Thoracic aorta (tissue), 2 donors: ENCODE measurements at places on chromosomes 7 and 10. TPM values are rescaled to one million over a fixed set of nuclear protein-coding genes. Genes with fewer than 3 reads are reported as not detected.

GRCh38 chr7:76515999-76516443 is 5.7 kb downstream of the UPK3B start:
- no peak overlapping the region for H3K4me3 ChIP-seq
- no peaks in the 10 kb centered on the region for H3K4me1 ChIP-seq
- no peak for DNase-seq
- H3K27me3 ChIP-seq = no peaks in the 10 kb centered on the region
- H3K27ac ChIP-seq = no peak overlapping the region

DNA sequence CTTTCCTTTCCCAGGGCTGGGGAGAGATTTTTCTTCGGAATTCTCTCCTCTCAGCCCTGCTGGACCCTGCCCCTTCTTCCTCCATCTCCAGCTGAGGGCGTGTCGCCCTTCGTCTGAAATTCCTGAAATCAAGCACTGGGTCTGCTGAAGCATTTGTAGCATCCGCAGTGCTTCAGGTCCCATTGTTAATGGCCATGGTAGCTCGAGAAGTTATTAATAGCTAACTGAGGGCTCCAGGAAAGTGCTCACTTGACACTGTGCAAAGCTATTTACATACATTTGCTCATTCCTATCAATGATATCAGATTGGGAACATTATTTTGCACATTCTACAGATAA is 515 bp downstream of the FAM149B1 start:
- H3K36me3 ChIP-seq = no peaks in the 10 kb centered on the region
- peak overlapping the region; percentile 98 for H3K27ac ChIP-seq
- peak overlapping the region; percentile 91 for H3K4me3 ChIP-seq
- no peaks in the 10 kb centered on the region for H3K27me3 ChIP-seq
- peaks cover 35% of the 10 kb centered on the region for H3K4me1 ChIP-seq

GRCh38 chr10:86327954-86328725 is 38.5 kb downstream of the GRID1 start:
- no peak for DNase-seq
- H3K4me3 ChIP-seq = no peak overlapping the region
- H3K27me3 ChIP-seq = no peaks in the 10 kb centered on the region

- H3K36me3 ChIP-seq = no peaks in the 10 kb centered on the region
- H3K27ac ChIP-seq = no peak overlapping the region
- no peaks in the 10 kb centered on the region for H3K4me1 ChIP-seq
- H3K4me3 ChIP-seq = no peak overlapping the region
- H3K27me3 ChIP-seq = no peaks in the 10 kb centered on the region
- no peak for DNase-seq
Measured at GRCh38 chr10:62414359-62414758, 40.2 kb downstream of the ZNF365 start.

DNA sequence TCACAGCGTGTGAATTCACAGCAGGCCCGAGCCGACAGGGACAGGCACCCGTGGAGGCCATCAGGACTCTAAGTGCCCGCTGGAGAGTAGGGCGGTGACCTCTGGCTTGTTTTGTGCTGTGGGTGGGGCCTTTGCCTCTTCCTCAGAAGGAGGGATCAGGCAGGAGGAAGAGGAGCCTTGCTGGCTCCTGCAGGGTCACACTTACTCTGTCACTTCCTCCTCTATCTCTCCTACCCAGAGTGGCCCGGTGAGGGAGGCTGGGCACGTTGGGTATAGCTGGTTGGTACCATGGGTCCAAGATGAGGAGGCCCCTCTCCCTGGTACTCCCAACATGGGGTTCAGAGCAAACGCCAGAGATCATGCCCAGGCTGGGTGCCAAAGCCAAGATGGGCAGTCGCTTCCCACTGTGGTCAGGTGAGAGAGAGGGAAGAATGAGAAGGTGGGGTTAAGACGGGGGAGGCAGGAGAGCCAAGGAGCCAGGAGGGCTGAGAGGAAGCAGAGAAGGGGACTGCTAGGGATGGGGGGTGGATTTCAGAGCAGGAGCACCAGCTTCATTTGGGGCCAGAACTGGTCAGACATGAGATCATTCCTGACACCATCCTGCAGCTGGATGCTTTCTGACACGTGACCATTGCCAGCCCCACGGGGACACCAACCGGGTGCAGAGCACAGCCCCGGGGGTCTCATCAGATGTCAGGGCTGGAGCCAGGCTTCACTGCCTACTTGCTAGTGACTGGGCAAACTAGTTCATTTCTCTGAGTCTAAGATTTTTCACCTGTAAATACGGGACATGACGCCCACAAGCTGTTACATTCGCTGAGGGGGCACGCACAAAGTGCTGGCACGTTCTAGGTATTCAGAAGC is 54.8 kb upstream of the CACUL1 start:
- no peak overlapping the region for H3K4me3 ChIP-seq
- H3K27ac ChIP-seq = no peak overlapping the region
- no peak for DNase-seq
- H3K27me3 ChIP-seq = no peaks in the 10 kb centered on the region

DNA sequence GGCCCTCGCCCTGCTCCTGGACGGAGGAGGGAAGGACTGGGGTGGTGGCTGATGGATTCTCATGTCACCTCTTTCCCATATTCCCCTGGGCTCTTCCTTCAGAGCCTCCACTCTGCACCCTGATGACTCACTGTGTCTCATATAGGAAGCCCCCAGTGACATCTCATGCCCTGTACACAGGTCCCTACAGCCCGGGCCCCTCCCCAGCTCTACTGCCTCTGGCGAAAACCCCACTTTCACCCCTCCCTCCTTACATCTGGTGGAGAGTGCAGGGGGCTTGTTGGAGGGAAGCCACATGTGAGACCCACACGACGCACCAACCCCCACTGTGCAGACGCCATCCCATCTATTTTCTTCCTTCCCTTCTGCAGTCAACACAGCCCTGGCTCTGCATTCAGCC is 72.8 kb upstream of the ZNF479 start:
- DNase-seq = no peak
- no peaks in the 10 kb centered on the region for H3K4me1 ChIP-seq
- no peak overlapping the region for H3K4me3 ChIP-seq
- H3K27me3 ChIP-seq = no peaks in the 10 kb centered on the region

GRCh38 chr10:91197127-91197526 is 23.3 kb upstream of the PCGF5 start:
- H3K4me1 ChIP-seq = peaks cover 37% of the 10 kb centered on the region
- no peak overlapping the region for H3K4me3 ChIP-seq
- H3K27ac ChIP-seq = no peak overlapping the region

GRCh38 chr7:22586101-22586785 is 86.3 kb upstream of the STEAP1B start:
- no peaks in the 10 kb centered on the region for H3K27me3 ChIP-seq
- no peaks in the 10 kb centered on the region for H3K36me3 ChIP-seq
- no peak overlapping the region for H3K4me3 ChIP-seq
- H3K4me1 ChIP-seq = peaks cover 35% of the 10 kb centered on the region
- no peak for DNase-seq

- no peak for DNase-seq
- no peak overlapping the region for H3K4me3 ChIP-seq
- H3K36me3 ChIP-seq = no peaks in the 10 kb centered on the region
- peaks cover 58% of the 10 kb centered on the region for H3K4me1 ChIP-seq
- H3K27me3 ChIP-seq = no peaks in the 10 kb centered on the region
Measured at GRCh38 chr7:55071411-55072175, 52.8 kb downstream of the EGFR start.

DNA sequence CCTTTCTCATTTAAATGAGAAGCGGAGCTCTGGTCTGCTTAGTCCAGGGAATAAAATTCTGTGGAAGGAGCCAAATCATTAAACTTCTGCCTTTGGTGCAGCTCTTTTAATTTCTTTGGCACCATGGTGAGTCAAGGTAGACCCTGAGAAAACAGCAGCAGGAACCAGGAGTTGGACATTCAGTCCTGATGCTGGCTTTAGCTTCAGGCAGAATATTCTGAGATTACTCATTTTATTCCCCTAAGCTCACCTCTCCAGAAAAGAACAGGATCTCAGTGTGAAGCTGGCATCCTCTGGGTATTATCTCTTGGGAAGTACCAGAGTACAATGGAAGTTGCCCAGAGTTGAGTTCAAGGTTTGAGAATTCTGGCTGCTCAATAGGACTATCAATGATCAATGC is 211.6 kb upstream of the NRP1 start:
- DNase-seq = no peak
- H3K27ac ChIP-seq = no peak overlapping the region
- H3K36me3 ChIP-seq = no peaks in the 10 kb centered on the region
- H3K4me1 ChIP-seq = no peaks in the 10 kb centered on the region
- no peak overlapping the region for H3K4me3 ChIP-seq

LFNG gene
- total RNA-seq = 24.1 TPM

NPSR1 gene
- total RNA-seq = not detected
